ENCODE measurements at places on chromosomes 2 and 18.

GRCh38 chr2:44100351-44100750, 68.3 kb upstream of the PPM1B start:
- peak; percentile 67 for DNase-seq

DNA sequence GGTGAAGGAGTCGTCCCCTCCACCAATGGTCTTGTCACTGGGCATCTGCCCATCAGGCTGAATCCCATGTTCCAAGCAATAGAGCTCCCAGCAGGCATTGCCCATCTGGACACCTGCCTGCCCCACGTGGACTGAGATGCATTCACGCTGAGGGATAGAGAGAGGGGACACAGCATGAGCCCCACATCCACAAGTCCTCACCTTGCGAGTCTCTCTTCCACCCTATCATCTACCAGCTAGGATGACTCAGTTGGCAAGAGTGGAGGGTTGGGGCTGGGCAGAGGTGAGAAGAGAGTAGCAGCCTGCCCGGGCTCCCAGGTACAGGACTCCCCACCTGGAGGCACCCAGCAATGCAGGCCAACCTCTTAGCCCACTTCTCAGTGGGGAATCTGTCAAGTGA, 959 bp upstream of the TUBA4B start:
- no peak for DNase-seq

- DNase-seq: no peak
Observed at GRCh38 chr2:197498235-197498936, 1.3 kb downstream of the HSPD1 start.

- DNase-seq: no peak
Observed at GRCh38 chr18:48440924-48441323, 31.7 kb upstream of the ZBTB7C start.

DNA sequence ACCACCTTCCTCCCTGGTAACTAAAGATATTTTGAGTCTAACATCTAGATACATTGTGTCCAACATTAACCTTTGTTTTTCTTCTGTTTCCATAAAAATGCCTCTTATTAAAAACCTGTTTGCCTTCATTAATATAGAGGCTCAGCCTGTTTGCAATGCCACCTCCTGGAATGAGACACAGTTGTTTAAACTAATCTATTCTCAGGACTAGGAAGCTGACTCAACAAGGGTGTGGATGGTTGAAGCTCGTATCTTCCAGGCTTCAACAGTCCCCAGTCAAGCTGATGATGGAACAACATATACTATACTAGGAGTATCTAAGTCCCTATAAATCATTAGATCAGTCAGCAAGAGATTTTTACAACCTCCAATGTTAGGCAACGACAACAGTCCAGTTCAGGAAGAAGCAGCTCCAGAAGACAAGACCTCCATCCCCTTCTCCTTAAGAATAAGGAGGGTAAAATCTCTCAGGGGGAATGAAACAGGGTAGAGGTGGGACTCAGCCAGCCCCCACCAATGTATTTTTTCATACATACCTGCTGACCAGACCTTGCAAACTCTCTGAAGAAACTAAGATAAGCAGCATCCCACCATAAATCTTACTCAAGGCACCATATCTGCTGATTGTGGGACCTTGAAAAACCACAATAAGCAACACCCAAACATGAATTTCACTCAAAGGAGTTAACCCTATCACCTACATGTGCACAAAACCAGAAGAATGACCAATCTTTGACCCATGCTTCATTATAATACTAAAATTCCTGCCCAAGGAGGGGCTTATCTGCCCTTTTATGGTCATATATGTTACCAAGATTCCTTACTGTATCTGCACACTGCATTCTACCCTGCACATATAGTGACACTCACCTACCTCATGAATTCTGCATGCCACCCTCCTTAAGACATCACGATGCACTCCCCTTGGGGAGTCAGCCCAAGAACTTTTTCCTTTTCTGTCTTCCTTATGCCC, 21.4 kb downstream of the ZNF24 start:
- DNase-seq: no peak

DNA sequence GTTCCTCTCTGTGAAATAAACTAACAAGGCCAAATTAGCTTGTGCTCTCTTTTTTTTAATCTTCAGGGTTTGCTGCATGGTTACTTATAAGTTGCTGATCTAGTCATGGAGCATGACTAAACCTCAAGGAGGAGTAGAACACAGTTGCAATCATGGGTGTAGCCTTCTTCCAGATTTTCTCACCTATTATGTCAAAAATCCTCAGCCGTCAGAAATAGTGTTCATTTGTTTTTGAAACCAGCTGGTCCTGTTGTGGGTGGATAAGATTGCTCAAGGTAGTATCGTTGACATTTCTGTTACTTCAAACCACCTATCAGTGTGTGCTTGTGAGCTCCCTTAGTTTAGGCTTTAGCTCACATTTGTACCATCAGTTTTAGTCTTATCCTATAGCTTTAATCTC, 11.2 kb downstream of the RELCH start:
- no peak for DNase-seq

GRCh38 chr18:45981821-45982220, 14.7 kb upstream of the EPG5 start:
- no peak for DNase-seq

GRCh38 chr2:47631306-47631705, 151.6 kb upstream of the MSH6 start:
- no peak for DNase-seq

DNA sequence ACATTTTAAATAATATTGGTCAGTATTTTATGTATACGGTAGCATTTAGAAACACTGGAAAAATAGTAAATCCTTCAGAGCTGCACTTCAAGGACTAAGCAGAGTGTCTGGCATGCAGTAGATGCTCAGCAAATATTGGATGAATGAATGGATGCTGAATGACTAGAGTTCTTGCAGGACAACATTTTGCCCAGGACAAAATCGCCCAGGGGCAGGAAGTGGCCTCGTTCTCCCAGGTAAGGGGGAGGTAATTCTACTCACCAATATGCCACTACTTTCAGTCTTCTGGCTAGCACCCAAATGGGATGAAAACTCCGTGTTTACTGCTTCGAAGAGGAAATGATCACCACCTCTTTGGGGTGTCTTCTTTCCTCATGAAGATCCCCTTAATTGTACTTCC, 4.0 kb upstream of the DGUOK start:
- DNase-seq: no peak

DNA sequence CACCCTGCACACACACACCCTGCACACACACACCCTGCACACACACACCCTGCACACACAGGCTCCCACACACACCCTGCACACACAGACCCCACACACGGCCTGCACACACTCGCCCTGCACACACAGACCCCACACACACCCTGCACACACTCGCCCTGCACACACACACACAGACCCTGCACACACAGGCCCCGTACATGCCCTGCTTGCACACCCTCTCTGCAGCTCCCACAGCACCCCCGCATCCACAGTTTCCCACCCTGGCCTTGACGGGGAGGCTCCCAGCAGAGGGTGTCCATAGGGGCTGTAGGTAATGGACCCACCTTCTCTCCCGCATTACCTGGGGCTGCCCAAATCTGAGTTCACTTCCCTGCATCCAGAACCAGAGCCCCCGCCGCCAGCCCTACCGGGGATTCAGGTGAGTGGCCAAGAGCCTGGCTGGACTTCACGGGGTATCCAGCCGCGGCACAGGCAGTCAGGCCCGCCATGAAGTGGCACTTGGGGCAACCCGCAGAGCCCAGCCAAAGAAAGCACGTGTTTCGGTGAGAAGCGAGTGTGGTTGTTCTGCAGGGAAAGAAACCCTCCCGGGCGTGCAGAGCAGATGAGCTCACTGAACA, 88.6 kb upstream of the GPC1 start:
- DNase-seq: no peak

GRCh38 chr2:127535918-127536317, 435 bp downstream of the MYO7B start:
- no peak for DNase-seq

DNA sequence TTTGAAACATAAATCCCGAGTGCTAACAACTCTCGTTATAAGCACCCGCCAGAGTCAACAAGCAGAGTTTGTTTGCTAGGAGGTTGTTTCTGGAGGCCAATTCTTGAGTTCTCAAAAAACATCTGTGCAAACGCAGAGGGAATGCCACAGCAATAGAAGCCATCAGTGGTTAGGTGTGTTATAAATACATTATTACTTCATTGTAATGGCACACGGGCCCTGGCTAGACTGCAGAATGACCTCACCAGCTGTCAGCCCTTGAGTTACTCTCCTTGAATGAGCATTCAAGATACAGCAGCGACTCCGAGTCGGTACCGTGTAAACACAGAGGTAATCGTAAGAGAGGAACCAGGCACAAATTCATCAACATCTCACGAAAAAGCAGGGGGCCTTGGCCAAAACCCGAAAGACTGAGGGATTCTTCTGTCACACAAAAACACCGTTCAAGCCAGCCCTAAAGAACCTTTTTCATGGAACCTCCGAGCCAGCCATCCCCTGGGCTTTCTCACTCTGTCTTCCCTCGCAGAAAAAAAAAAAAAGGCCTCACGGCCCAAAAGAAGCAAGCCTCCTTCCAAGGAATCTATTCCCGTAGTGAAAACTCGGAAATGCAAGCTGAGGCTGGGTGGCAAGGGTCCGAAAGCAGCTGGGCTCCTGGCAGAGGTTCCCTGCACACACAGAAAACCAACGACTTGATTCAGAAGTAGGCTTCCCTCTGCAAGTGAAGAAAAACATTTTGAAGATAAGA, 133.7 kb upstream of the MEIS1 start:
- no peak for DNase-seq

- no peak for DNase-seq
Observed at GRCh38 chr2:72515696-72516095, 310.1 kb downstream of the EXOC6B start.

DNA sequence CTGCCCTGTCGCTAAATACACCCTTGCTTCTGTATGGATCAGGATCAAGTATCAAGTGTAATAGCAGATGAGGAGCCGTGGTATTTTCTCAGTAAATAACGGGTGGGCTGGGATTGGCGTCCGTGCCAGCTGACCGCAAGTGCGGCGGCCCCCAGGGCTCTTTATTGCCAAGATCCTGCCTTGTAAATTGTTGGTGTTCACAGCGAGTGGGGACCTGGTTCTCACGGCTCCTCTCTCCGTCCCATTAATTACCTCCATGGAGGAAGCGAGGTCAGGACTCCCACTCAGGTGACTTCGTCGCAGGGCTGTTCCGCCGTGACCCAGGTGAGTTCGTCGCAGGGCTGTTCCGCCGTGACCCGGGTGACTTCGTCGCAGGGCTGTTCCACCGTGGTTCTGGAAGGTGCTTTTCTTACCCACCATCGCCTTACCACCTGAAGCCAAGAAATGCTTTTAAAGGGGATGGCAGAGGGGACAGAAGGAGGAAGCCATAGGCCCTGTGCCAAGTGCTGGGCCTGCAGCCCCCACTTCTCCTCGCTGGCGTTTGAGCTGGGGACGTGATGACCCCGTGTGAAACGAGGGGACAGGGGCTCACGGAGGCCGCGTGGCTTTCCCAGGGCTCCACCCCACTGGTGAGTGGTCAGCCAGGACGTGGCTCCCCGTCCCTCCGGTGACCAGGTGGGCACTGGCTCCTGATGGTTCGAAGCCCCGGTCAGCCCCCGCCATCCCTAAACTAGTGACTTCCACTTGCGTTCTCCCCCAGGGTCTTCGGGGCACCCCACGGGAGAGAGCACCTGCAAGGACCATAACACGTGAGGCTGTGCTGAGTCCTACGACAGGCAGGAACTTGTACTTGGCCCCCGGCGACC, 118.4 kb downstream of the TWIST2 start:
- DNase-seq: no peak

GRCh38 chr2:215839309-215839708, 174.0 kb downstream of the MREG start:
- no peak for DNase-seq

- DNase-seq: no peak
Observed at GRCh38 chr2:191204433-191204832, 40.8 kb upstream of the MYO1B start.

DNA sequence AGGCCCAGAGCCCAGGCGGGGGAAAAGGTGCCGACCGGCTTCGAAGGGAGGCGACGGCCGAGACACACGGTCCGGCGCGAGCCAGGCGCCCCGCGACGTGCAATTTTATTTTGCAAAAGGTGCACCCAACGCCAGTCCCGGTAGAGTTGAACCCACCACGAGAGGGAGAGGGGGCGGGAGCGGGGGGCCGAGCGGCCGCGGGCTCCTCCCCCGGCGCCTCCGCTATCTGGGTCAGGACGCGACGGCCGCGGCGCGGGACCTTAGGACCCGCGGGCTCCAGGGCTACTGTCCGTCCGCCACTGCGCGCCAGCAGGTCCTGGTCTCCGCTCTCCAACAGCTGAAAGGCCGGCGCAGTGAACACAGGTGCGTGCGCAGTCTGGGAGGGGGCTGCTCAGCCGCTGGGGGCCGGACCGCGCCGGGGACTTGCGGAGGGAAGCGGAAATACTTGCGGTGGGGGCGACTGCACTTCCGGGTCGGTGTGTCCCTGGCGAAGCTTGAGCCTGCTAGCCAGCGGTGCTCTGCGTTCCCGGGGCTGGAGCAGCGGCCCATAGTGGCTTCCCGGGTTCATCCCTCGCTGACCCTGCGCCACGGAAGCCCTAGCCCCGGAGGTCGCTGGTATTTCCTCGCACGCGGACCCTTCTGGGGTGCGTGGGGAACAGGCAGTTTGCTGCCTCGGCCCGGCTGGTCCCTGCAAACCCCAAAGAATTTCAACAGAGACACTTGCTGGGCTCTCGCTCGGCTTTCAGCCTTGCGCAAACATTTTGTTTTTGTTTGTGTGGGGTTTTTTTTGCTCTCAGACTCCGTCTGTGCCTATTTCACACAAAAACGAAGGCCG, at the start of gene RMDN2:
RMDN2 (plus strand) TSS at position 225 of the 835 bp plus-strand sequence. CDS start 3,991 bp downstream, outside the sequence.
- DNase-seq: peak; percentile 89

DNA sequence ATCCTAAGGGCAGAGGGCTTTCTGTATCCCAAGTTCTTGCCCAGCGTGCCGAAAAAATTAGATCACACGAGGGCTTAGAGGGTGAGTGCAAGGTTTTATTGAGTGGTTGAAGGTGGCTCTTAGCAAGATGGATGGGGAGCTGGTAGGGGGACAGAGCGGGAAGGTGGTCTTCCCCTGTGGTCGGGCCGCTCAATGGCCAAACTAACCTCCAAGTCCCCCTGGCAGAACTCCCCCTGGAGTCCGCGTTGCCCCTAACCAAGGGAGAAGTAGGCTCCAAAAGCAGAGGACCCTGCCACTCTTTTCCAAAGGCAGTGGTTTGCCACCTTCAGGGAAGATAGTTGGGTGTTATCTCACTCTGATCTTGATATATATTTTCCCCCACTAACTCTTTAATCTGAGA, 63.4 kb downstream of the LYPD1 start:
- no peak for DNase-seq

DNA sequence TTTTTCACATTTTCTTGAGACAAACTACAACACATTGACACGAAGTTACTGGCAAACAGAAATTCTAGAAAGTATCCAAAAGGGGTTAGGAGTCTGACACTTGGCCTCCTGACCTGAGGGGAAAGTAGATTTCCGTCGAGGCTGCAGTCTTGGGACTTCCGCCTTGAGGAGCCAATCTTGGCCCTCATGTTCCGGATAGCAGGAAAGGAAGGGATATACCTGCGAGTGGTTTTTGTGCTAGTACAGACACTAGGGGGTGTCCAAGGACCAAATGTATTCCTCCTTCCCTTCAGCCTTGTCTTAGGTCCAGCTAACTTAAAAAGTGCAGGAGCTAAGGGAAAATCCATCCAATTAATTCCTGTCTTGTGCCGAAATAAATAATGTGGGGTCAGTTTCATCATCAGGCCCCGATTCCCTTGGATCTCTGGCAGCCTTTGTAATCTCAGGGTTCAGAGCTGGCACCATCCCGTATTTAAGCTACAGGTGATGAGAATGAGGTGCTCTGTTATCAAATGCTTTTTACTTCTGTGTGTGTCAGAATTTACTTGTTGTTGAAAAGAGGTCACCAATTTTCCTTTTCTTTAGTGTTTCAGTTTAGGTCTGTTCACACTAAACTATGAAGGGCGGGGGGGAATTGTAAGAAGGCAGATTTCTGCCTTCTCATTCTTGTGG, 330.2 kb upstream of the FANCL start:
- DNase-seq: peak; percentile 95

- DNase-seq: peak; percentile 9
Observed at GRCh38 chr2:187936228-187936627, 355.4 kb upstream of the GULP1 start.

All from KBM-7 (cell line).